CD4-positive, alpha-beta T cell treated with Interleukin-1 beta for 1 hour (primary cell): ENCODE measurements at places on chromosomes 6 and 20.

DNA sequence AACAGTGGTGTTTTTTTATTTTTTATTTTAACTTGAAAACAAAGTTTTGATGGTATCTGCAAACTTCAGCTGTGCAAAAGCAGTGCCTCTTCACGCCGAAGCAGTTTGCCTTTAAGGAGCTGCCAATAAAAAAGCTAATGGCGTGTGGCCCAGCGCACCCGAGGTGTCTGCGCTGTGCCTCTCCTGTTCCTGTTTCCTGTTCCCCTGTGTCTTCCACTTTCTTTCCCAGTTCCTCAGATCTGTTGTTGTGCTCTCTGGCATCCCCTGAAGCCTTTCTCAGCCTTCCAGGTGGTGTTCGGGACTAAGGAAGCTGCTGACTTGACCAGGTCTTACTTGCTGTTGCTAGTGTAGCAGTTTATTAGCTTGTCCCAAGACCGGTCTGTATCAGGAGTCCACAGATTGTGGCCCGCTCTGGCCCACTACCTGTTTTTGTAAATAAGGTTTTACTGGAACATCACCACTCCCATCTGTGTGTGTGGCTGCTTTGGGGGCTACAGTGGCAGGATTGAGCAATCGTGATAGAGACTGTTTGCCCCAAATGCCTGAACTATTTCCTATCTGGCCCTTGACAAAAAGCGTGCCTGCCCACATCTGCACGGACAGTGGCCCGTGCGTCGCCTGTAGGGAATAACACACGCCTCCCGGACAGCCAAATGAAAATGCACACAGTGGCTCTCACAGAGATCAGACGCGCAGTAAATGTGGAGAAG is 178.3 kb downstream of the TMEM242 start:
- DNase-seq: no peak

GRCh38 chr6:28655164-28655563 is 129.5 kb downstream of the GPX5 start:
- DNase-seq: no peak

- DNase-seq: no peak
Measured at GRCh38 chr20:19539191-19539590, 218.9 kb upstream of the RIN2 start.

DNA sequence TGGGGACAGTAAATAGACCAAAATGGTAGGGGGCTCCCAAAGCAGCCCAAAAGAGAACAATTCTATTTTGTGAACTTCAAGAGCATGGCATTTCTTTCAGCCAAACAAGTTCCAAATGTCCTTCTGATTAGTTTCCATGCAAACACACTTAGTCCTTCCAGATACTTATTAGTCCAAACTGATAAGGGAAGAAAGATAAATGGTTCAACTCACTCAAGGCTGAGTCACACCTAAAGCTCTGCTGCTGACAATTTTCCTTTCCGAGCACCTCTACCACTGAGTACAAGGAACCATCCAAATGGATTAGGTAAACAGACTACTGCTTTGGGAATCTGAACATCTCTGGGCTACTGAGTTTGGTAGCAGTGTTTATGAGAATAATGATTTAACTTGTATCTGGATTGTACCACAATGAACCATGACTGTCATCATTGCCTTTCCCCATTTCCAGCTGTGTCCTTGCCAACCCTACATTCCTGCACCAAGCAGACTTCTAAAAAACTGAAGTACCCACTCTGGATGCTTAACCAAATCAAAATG is 71.2 kb downstream of the TNFRSF21 start:
- DNase-seq: no peak

DNA sequence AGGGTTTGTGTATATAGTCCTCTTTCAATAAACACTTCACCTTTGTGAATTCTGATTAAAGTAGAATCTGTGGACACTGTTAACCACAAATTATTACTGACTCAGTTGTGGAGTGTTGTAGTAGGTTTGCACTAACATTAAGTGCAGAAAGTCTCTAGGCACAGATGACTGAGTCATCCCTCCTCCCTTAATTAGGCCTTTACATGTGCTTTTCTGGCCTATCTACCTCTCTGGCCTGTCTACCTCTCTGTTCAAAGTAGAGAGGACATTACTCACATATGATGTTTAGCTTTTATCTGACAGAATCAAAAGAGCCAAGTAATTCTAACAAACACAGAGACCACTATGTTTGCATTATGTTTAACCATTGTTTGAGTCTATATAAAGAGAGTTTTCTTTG is 783.0 kb downstream of the TENT5A start:
- no peak for DNase-seq

GRCh38 chr6:116672306-116672705 is 3.7 kb upstream of the ZUP1 start:
- no peak for DNase-seq

GRCh38 chr6:110542311-110543024 is 66.1 kb upstream of the SLC22A16 start:
- DNase-seq: no peak

DNA sequence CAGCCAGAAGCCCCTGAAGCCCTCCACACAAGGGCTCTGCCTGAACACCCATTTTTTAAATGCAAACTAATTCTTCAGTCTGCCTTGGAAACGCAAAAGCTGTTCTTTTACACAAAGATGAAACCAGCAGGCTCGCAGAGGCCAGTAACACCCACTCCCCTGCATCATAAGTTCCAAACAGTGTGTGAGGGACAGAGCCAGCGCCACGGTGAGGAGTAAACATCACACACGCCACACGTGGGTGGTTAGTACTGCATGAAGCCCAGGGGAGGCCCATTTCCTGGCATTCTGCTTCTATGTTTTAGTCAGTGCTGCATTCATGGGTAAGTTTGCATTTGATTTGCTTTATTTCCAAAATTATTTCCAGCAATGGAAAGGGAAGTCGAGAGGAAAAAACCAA is 217.7 kb upstream of the RIN2 start:
- no peak for DNase-seq

GRCh38 chr6:129191235-129191634 is 308.3 kb downstream of the LAMA2 start:
- DNase-seq: no peak

GRCh38 chr6:148479497-148479896 is 136.9 kb downstream of the SASH1 start:
- DNase-seq: no peak

DNA sequence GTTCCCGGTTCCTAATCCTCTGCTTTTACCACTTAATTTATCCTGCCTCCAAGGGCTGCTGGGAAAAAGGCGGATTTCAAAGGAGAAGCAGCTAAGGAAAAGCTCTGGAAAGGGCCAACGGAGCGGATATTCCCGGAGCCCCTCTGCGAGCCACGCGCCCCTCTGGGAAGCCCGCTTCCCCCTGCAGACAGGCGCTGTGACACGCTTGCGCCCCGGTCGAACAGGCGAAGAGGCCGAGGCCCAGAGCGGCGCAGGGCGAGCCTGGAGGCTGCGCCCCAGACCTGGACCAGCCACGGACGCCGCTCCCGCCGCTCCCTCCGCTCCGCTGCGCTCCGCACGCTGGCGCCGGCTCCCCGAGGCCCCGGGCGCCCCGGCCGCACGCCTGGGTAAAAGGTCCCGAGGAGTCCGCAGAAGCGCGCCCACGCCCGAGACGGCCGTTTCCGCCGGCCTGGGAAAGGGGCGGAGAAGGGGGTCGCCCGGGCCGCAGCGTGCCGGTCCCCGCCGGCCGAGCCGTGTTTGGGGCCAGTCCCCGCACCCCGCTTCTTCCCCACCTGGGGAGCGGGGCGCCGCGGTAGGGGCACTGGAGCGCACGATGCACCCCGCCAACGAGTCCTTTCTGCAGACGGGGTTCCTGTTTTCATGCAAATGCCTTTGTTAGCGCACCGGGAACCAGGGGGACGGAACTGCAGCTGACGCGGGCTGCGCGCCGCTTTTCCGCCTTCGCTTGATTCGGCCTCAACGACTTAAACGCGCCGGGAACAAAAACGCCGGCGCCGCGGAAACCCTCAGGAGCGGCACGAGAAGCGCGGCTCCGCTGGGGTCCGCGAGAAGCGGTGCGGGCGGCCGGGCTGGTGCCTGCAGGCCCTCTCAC is 91.9 kb upstream of the SIRPA start:
- DNase-seq: peak; percentile 79

DNA sequence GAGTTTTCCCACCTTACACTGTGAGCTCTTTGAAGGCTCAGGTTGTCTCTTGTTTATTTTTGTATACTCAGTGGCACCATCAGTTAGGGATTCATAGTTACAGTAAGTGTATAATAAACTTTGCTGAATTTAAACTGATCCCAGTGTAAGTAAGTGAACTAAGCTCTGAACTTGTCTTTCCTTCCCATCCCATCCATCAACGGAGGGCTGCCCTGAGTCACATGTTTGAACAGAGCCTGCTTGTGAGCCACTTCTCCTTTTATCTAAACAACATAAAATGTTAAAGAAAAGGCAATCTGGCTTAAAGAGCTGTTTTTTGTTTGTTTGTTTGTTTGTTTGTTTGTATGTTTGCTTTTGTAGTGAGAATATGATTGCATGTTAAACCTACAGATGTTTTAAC is 185.7 kb upstream of the MARCKS start:
- no peak for DNase-seq

GRCh38 chr20:21607971-21608725 is 94.3 kb upstream of the NKX2-2 start:
- no peak for DNase-seq

DNA sequence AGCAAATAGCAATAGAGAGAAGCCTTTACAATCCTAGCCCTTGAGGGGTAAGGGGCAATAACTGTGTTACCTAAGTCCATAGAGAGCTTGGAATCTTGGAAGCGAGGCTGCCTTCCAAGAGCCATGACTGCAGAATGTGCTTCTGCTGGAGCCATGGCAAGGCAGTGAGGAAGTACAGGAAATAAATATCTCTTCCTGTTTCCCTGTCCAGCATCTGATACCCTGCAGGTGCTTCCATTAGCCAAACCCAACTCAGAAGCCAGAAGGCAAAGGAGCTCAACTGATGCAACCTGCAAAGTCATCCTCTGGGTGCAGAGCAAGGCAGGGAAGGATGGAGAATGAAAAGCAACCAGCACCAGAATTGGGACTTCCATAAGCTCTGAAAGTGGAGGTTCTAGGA is 41.0 kb upstream of the KLHL31 start:
- DNase-seq: no peak

- DNase-seq: no peak
Measured at GRCh38 chr20:38957235-38957876, 4.8 kb upstream of the DHX35 start.

DNA sequence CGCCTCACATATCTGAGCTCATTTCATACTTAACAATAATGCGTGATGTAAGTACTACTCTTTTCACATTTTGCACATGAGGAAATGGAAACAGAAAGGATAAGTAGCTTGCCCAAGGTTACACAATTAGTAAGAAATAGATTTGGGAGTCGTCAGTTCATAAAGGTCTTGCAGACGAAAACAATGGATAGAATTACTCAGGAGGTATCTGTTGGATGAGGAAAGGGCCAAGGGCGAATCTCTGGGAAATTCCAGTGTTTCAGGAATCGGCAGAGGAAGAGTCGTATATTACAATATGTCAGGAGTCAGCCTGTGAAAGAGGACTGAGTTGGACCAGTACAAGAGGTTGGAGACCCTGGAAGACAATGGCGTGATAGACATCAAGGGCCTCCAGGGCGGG is 12.8 kb upstream of the EDN1 start:
- DNase-seq: no peak

DNA sequence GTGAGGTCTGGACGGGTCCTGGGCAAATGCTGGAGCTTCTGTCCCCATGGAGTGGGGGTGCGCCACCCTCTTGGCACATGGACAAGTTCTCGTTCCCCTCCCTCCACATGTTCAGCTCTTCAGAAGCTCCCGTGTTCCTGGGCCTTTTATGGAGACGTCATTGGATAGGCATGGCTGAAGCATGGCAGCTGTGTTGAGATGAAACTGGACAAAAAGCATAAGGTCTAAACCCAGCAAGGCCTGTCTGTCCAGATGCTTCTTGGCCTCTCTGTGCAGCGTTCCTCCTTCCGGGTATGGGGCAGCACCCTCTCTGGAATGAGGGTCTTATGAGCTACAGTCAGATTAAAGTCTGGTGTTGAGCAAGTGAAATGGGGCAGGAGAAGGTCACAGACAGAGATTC is 26.8 kb downstream of the TBC1D20 start:
- no peak for DNase-seq

DNA sequence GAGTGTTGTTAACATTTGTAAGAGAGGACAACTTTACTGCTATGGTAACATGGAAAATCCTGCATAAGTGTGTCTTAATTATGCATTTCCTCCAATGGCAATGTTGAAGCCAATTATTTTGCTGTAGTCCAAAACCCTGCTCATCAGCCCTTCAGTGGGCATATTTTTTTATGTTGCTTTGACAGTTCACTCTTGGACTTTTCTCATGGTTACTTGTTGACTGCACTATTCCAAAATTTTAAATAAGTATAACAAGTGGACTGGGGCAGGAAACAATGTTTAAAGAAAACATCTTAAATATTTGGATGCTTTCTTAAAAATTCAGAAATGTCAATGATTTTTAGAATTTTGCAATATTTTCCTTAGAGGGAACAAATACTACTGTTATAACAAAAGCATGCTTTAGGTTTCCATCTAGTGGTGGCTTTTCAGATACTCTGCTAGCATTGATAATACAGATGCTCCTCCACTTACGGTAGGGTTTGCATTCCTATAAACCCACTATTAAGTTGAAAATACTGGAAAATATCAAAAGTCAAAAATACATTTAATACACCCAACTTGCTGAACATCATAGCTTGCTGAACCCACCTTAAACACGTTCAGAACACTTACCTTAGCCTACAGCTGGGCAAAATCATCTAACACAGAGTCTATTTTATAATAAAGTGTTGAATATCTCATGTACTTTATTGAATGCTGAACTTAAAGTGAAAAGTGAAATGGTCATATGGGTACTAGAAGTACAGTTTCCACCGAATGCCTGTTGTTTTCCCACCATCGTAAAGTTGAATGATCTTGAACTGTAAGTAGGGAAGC is 86.4 kb downstream of the ADGRG6 start:
- DNase-seq: no peak

DNA sequence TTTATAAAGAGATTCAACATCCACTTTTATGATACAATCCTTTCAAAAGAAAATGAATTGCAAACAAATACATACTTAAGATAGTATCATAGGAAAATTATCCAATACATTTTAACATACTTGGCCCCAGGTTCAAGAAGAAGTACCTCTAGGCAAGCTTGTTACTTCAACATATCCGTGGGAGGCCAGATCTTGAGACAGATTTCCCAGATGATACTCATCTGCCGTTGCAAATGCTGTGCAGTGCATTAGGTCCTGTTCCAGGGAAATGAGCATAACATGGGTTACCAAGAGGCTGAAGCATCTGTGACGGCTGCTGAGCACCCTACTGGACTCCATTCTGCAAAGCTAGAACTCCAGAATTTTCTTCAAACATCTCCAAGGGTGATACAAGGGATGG is 15.6 kb downstream of the RMND1 start:
- no peak for DNase-seq

GRCh38 chr6:126060400-126060799 is 74.1 kb downstream of the TRMT11 start:
- DNase-seq: no peak

GRCh38 chr6:69456086-69456485 is 340.7 kb downstream of the LMBRD1 start:
- DNase-seq: no peak

DNA sequence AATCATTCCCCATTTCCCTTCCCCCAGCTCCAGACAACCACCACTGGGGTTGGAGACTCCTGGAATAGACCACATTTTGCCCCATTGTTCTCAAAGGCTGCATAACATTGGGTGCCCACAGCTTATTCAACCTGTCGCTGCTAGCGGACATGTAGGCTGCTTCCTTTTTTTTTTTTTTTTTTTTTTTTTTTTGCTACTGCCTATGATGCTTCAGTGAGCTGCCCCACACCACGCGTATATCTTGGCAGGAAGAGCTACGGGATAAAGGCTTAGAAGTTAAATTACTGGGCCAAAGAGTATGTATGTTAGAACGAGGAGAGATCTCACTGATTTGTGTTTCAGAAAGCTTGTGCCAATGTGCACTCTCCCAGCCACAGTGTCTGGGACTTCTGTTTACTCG is 7.0 kb downstream of the LBP start:
- DNase-seq: no peak
